Cardiac septum (tissue), 1 donor: ENCODE measurements at places on chromosomes 4 and X.

DNA sequence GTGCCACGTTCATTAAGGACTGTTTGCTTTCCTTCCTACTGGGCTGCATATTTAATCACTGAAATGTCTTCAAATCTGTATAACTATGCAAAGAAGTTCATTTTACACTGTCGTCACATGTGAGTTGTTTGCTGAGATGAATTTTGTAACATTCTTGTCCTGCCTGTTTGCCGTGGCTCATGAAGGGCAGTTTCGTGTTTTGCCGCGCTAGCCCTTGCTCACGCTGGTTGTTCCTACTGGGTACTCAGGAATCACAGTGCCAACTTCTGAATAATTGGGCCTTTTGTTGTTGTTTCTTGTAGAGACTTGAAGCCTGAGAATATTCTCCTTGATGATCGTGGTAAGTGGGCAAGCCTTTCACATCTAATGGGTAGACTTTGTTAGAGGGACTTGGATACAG lies 52.2 kb downstream of the HTT-AS start:
- DNase-seq = peak; percentile 43

DNA sequence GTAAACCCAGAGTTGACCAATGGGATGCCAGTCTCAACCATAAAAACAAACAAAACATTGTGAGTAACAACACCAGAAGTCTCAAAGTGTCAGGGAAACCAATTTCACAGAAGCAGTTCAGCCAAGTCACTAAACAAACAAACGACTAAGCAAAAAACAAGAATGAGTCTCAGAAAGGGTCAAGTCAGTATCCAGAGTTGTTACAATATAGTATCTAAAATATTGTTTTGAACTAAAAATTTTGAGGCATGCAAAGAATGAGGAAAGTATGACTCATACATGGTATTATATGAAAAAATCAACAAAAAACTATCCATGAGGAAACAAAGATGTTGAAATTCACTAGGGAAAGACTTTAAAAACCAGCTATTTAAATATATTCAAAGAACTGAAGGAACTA lies 70.6 kb downstream of the AR start:
- DNase-seq = no peak

GRCh38 chr4:176475067-176475466 lies 155.3 kb downstream of the SPCS3 start:
- no peak for DNase-seq

GRCh38 chrX:67604979-67605703 lies 61.3 kb downstream of the AR start:
- no peak for DNase-seq

GRCh38 chr4:83110970-83111750 lies 3.4 kb downstream of the PLAC8 start:
- no peak for DNase-seq

GRCh38 chrX:47898024-47898423 lies 61.3 kb downstream of the ZNF81 start:
- no peak for DNase-seq

DNA sequence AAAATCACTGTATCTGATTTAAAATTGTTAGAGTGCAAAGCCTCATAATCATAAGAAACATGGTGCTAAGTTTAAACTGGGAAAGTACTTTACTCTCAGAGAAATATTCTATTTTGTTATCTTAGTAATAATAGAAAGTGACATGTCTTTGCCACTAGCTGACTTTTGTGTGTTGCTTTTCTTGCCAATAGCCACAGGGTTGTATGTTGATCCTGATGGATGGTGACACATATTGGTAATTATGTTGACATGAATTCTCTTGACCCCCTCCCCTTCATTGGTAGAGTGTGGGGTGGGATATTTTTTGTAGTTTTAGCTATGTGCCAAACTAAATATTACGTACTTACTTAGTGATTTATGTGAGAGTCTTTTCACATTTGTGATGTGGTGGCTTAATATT lies 103.1 kb upstream of the MAP9 start:
- no peak for DNase-seq

GRCh38 chrX:77505227-77505626 lies 58.0 kb downstream of the FGF16 start:
- DNase-seq = no peak

DNA sequence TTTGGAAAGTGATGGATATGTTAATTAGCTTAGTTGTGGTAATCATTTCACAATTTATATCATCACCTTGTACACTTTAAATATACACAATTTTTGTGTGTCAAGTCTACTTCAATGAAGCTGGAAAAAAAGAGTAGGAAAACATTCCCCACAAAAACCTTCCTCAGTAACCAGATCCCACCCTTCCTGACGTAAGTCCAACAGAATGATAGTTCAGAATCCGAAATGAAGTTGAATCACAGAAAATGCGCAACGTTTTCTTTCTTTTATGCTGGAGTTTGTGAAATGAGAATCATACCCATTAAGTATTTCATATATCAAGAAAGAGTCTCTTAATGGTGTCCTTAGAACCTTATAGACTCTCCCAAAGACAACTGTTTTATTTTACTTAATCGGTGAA lies 292.9 kb downstream of the USP46 start:
- no peak for DNase-seq

- DNase-seq = no peak
These were observed 41.3 kb upstream of the TXK start for GRCh38 chr4:48175328-48175727.

GRCh38 chr4:125849869-125850268 lies 535.1 kb downstream of the FAT4 start:
- DNase-seq = no peak

DNA sequence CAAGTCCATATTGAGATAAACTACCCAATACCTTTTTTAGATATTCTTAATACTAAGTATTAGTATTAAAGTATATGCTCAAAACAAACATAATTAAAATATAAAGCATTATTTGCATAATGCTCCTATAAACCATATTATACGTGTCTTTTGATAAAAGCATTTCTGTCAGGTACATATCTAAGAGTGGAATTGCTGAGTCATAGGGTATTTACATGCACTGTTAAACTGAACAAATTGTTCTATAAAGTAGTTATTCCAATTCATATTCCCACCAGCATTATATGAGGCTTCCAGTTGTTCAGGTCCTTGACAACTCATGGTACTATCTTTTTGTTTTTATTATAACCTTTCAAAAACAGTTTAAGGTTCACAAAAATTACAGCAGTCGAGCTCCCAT lies 114.2 kb downstream of the FGF16 start:
- DNase-seq = no peak

DNA sequence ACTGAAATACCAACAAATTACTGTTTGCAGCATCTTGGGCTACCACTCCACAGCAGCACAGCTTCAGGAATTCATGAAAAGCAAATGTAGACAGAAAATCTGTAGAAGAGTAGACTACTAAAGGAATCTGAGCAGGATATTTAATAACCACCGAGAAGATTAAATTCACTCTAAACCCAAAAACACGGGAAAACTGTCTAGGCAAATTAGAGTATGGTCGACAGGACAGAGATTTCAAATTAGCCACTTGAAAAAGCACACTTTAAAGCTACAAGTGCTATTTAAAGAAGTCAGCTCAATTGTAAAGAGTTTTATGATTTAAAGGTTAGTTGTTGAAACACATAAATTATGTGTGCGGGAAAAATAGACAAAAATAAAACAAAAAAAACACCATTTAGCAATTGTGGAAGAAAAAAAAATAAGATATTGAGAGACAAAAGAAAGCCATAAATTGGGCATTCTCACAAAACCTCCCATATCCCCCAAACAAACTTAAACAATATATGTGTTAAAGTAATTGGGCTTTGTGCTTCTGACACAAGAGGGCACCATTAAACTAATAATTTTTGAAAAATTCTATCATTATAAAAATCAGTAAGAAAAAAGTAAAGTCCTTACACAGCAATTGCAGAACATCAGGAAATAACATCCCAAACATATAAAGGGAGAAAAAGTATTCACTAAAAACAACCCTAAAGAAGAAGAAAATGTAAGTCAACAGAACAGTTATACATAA lies 880.8 kb downstream of the TECRL start:
- no peak for DNase-seq

- DNase-seq = no peak
These were observed 261.7 kb upstream of the GNPDA2 start for GRCh38 chr4:44988011-44988410.

- DNase-seq = no peak
These were observed 569.4 kb downstream of the GABRG1 start for GRCh38 chr4:45554423-45554822.

GRCh38 chrX:40168480-40169011 lies 70.8 kb upstream of the BCOR start:
- DNase-seq = peak; percentile 73

DNA sequence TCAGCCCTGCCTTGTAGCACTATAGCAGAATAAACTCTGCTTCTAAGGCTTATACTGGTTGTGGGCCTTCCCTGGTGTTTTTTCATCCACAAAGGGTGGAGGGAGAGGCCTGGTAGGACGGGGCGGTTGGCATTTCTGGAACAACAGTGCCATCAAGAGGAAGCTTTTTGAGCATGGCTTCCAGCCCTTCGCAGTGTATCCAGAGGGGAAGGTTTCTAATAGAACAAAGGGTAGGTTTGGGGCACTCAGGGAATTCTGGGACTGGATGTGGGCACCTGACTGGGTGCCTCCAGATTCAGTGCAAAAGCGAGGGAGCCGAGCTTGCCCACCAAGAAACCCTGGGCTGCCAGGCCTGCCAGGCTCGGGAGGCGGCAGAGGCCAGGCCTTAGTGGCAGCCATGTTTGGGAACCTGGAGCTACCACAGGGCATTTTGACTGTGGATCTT lies 229.6 kb upstream of the AGTR2 start:
- DNase-seq = no peak

DNA sequence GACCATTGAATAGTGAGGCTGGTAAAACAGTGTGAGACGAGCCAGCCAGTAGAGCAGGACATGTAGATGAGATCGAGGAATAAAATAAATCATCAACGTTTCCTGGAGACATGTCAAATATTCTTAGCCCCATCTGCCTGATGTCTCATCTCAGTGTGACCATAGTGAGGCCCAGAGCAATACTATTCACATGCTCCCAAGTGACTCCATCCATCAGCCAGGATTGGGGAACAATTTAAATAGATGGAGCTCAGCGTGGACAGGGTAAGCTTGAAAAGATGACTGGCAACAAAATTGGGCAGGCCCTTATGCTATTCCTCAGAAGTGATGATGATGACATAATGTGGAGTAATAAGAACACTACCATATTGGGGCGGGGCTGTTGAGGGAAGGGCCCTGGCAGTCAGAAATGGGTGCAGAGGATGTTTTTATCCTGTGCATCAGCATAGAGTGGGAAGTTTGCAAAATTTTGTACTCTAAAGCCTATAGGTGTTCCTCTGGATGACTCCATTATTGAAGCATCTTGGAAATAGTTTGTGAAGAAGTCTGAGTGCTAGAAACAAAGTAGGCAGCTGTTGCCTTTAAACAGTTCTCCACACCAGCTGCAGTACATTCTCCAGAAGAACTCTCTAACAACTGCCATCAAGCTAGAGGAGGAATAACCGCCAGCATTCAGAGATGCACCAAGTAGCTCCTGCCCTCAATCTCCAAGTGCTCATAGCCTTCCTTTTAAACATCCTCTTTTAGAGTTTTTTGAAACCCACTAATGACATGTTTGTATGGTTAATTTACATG lies 333.0 kb downstream of the DCHS2 start:
- DNase-seq = no peak

GRCh38 chr4:189098932-189099696 lies 841.6 kb upstream of the FRG1 start:
- no peak for DNase-seq

- DNase-seq = no peak
These were observed 283.4 kb downstream of the BCOR start for GRCh38 chrX:39814391-39814790.

- no peak for DNase-seq
These were observed 10.6 kb downstream of the ADAM29 start for GRCh38 chr4:174928575-174929253.

DNA sequence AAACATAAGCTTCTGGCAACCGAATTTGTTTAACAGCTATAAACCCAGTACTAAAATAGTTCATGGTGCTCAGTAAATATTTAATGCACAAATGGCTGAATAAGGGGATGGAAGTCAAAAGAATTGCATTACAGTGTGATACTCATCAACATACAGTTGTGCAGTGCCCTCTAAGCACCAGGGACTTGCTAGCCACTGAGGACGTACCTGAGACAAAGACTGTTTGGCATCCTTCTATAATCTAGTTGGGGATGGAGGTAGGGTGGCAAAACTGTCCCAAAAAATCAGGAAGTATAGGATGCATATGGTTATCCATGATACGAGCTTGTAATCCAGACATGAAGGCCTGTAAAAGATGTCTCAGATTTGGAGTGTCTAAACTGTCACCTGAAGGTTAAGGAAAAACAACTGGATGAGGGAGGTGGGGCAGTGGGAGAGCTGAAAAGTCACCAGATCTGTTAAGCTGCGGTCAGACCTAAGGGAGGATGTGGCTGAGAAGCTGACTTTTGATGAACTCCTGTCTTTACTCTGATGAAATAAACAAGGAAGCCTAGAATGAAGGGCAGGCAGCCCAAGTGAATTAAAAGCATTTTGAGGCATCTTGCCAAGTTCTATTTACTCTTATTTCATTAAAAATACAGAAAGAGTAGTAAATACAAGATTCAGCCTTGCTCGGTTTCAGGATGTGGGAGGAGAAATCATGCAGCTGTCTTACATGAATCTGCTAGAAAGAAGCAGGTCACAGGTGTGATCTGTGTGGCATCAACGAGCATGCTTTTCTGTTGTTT lies 12.0 kb upstream of the CD38 start:
- DNase-seq = no peak

- DNase-seq = no peak
These were observed 639.9 kb downstream of the SPOCK3 start for GRCh38 chr4:166594326-166594946.

DNA sequence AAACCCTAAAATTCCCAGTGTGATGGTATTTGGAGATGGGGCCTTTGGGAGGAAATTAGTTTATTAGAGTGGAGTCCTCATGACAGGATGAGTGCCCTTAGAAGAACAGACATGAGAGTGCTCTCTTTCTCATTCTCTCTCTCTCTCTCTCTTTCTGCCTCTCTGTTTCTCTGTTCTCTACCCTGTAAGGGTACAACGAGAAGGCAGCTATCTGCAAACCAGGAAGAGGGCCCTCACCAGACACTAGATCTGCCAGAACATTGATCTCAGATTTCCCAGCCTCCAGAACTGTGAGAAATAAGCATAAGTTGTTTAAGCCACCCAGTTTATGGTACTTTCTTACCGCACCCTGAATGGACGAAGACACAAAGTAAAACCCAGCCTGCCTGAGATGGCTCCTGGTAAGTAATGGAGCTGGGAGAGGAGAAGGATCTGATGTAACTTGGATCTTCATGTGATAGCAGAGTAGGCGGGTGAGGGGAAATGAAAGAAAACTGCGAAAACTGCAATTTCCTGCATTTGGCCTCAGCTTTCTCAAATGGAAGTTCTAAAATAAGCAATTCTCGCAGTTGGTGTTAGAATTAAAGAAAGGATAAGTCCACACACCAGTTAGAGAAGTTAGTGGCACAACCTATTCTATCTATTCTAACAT lies 8.7 kb upstream of the CDS1 start:
- no peak for DNase-seq

DNA sequence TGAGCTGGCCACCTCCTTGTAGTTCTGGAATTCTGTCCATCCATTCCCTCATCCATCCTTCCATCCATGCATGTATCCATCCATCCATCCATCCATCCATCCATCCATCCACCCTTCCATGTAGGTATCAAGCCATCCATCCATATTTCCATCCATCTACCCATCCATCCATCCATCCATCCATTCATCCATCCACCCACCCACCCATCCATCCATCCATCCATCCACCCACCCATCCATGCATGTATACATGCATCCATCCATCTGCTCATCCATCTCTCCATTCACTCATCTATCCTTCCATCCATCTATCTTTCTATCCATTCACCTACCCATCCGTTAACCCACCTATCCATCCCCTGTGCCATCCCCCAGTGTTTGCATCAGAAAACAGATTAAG lies 153.6 kb upstream of the STX18 start:
- DNase-seq = no peak

GRCh38 chrX:40835526-40835925 lies 100.2 kb upstream of the MED14 start:
- no peak for DNase-seq
